Right renal pelvis (tissue), 4 donors: ENCODE measurements at places on chromosomes 3 and 15. TPM values are rescaled to one million over a fixed set of nuclear protein-coding genes. Genes with fewer than 3 reads are reported as not detected.

TPM1 gene
- 454 TPM for polyA plus RNA-seq

ZIC1 gene
- polyA plus RNA-seq, result 0.95 TPM

CCR8 gene
- polyA plus RNA-seq, result not detected

PRKAR2A gene
- 43.0 TPM for polyA plus RNA-seq

DUOXA2 gene
- polyA plus RNA-seq, result not detected

CLDN18 gene
- 0.64 TPM for polyA plus RNA-seq

MAP1A gene
- polyA plus RNA-seq, result 7.5 TPM

CLDN11 gene
- polyA plus RNA-seq, result 226 TPM

NAA80 gene
- 9.9 TPM for polyA plus RNA-seq

SPG11 gene
- polyA plus RNA-seq, result 68.6 TPM

SLITRK3 gene
- 0.22 TPM for polyA plus RNA-seq

CPLX3 gene
- not detected for polyA plus RNA-seq

WDR72 gene
- polyA plus RNA-seq, result 73.1 TPM

GOLGA8G gene
- not detected for polyA plus RNA-seq
